ENCODE measurements at places on chromosomes 6 and 20. TPM values are rescaled to one million over a fixed set of nuclear protein-coding genes. Genes with fewer than 3 reads are reported as not detected.

The SLC17A9 gene
- 9.4 TPM for total RNA-seq

GRCh38 chr6:14966096-14966905 is 279.6 kb upstream of the JARID2 start:
- DNase-seq: no peak

GRCh38 chr20:49230021-49230420 is 10.8 kb downstream of the DDX27 start:
- no peak for DNase-seq

- peak; percentile 4 for DNase-seq
Observed at GRCh38 chr6:117265410-117266256, at the start of gene VGLL2. VGLL2 (plus strand) TSS chr6:117265558; CDS start chr6:117265764, 206 bp downstream.
